ENCODE measurements at places on chromosomes 3 and 15.

DNA sequence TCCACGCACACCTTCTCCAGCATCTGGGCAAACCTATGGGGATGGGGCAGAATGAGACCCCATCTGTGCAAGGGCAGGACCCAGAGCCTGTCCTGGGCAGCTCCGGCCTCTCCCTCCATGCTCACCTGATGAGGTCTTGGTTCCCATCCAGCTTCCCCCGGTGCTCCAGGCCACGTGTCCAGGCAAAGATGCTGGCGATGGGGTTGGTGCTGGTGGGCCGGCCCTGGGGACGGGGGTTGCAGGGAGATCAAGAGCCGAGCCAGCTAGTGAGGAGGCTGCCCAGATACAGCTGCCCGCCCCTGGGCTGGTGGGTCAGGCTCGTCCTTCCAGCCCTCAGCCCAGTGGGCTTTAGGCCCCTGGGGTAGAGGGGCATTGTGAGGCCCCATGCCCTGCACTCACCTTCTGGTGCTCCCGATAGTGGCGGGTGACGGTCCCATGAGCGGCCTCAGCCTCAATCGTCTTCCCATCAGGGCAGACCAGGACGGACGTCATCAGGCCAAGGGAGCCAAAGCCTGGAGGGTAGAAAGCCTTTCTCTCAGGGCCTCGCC lies 17.3 kb downstream of the IDH2 start:
- DNase-seq, result no peak

GRCh38 chr15:91576096-91576495 lies 277.4 kb upstream of the SLCO3A1 start:
- DNase-seq, result no peak

DNA sequence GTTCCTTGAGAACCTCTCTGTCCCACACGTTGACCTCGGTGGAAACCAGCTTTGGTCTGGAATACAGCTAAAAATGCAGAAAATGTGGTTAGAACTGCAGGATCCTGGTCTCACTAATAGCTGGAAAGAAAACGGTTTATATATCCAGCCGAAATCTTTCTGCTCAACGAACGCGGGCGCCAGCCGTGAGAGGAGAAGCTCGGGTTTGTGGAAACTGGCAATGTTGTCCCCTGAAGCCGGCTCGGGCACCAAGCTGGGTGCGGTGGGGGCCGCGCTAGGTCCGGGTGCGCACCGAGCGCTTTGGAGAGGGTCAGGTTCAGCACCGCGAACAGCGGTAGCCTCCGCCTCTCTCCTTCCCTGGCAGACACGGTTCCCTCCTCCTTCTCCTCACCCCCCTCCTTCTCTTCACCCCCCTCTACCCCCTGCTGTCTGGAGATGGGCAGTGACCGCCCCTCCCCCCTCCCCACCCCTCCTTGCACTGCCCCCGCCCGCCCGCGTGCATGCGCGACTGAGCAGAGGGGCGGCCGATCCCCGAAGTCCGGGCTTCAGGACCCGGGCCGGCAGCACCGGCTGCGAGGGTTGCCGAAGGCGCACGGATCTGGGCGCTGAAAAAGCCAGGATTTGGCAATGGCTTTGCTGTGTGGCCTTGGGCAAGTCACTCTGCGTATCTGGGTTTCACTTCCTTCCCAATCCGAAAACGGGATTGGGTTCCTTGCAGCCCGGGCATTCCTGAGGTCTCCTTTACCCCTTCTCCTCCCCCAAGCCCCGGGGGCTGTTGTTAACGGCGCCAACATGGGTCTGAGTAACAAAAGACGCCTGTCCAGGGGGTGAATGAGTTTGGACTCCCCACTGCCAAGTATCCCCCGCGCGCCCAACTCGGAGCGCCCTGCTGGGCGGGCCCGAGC lies at the start of gene SKOR1:
Gene SKOR1, plus strand, starts transcription at position 534 of the 905 bp plus-strand sequence. Its CDS starts 94 bp downstream, at position 628.
- DNase-seq, result no peak

DNA sequence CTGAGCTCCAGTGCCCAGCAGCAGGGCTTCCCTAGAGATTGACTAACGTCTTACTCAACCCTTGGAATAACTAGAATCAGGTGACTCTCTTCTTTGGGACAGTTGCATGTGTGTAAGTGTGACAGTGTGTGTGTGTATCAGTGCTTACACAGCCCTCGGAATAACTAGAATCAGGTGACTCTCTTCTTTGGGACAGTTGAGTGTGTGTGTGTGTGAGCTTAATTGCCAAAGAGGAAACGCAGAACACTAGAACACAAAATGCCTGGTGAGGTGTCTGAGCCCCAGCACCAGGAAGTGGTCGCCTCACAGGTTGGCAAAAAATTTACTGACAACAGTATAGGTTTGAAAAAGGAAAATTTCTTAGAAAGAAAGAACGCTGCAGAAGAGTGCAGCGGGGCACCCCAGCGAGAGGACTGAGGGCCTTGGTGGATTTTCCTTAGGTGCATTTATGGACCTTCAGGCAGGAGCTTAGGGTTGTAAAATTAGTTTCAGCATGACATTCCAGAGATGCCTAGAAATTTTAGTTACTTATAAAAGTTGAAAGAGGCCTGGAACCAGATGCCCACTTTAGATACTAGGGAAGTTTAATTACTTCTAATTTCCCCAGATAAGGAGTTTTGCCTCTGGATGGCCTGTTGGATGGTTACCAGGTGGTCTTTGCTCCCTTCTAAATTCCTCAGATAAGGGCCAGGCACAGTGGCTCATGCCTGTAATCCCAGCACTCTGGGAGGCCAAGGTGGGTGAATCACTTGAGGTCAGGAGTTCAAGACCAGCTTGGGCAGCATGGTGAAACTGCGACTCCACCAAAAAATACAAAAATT lies 3.7 kb upstream of the WDR82 start:
- DNase-seq, result no peak

DNA sequence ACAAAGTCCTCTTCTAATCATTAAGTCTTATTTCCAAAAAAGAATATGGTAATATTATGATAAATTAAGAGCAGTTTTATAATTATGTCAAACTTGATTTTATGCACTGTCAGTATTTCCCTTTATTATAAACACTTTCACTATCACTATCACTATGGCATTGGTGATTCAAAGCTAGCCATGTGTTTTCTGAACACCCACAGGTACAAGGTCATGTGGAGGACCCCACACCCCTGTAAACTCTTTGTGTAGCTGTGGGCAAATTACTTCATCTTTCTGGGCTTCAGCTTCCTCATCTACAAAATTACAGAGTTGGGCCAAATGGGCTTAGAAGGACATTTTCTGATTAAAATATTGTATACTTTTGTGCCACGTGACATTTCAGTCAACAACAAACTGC lies 41.7 kb downstream of the FBXL22 start:
- DNase-seq, result no peak

- DNase-seq, result no peak
Observed at GRCh38 chr15:45594319-45594718, 7.1 kb downstream of the BLOC1S6 start.
